Kidney epithelial cell (primary cell): ENCODE measurements at places on chromosomes 13 and 19. TPM values are rescaled to one million over a fixed set of nuclear protein-coding genes. Genes with fewer than 3 reads are reported as not detected.

The TMEM255B gene
- total RNA-seq: 6.4 and 11.4 TPM in 2 replicates

The DAPK3 gene
- total RNA-seq: 155 and 199 TPM in 2 replicates

The SYNE4 gene
- 8.6 and 11.5 TPM in 2 replicates for total RNA-seq

The TUBA3C gene
- total RNA-seq: not detected in 2 replicates

The LYPD3 gene
- 0.33 and 0.62 TPM in 2 replicates for total RNA-seq

The CYP2F1 gene
- total RNA-seq: not detected in 2 replicates

The LILRA1 gene
- not detected in 2 replicates for total RNA-seq

The ATP4B gene
- total RNA-seq: not detected in 2 replicates

The PROZ gene
- total RNA-seq: not detected in 2 replicates

The SMG9 gene
- 22.1 and 27.7 TPM in 2 replicates for total RNA-seq

The KLF2 gene
- 0.67 and 1.9 TPM in 2 replicates for total RNA-seq

The SIGLEC9 gene
- 0.13 and 0.14 TPM in 2 replicates for total RNA-seq

The MZT1 gene
- total RNA-seq: 12.7 and 18.0 TPM in 2 replicates

The EXOC3L2 gene
- 0.27 TPM in 1 of 2 replicates, not detected in the other for total RNA-seq

The ZNF793 gene
- 3.4 and 7.7 TPM in 2 replicates for total RNA-seq

The SLC6A16 gene
- total RNA-seq: 0.17 and 0.75 TPM in 2 replicates

The KLHL1 gene
- total RNA-seq: not detected in 2 replicates

The CD177 gene
- 0.13 and 0.27 TPM in 2 replicates for total RNA-seq

The SWSAP1 gene
- total RNA-seq: 2.9 and 4.0 TPM in 2 replicates

The ZNF221 gene
- 3.6 and 6.1 TPM in 2 replicates for total RNA-seq

The DKKL1 gene
- 0.58 TPM in 1 of 2 replicates, not detected in the other for total RNA-seq

The C13orf42 gene
- not detected in 2 replicates for total RNA-seq

The SYNGR4 gene
- total RNA-seq: 0.25 TPM in 1 of 2 replicates, not detected in the other

The ITGBL1 gene
- total RNA-seq: 0.21 and 0.82 TPM in 2 replicates

The CDX2 gene
- not detected in 2 replicates for total RNA-seq

The HIPK4 gene
- total RNA-seq: 0.55 TPM in 1 of 2 replicates, not detected in the other

The TPP2 gene
- 46.8 and 51.4 TPM in 2 replicates for total RNA-seq

The CD37 gene
- 0.07 TPM in 1 of 2 replicates, not detected in the other for total RNA-seq

The CEACAM8 gene
- not detected in 2 replicates for total RNA-seq

The CYP4F11 gene
- 0.38 TPM in 1 of 2 replicates, not detected in the other for total RNA-seq

The NTF4 gene
- total RNA-seq: 0.58 TPM in 1 of 2 replicates, not detected in the other

The SPACA4 gene
- total RNA-seq: not detected in 2 replicates

The LILRB4 gene
- 2.7 TPM in 1 of 2 replicates, not detected in the other for total RNA-seq
